Stimulated activated CD4-positive, alpha-beta T cell treated with anti-CD3 and anti-CD28 coated beads, Interleukin-15, amount 100 ng/mL, for 1 hour (primary cell): ENCODE measurements at places on chromosomes 11 and 22.

DNA sequence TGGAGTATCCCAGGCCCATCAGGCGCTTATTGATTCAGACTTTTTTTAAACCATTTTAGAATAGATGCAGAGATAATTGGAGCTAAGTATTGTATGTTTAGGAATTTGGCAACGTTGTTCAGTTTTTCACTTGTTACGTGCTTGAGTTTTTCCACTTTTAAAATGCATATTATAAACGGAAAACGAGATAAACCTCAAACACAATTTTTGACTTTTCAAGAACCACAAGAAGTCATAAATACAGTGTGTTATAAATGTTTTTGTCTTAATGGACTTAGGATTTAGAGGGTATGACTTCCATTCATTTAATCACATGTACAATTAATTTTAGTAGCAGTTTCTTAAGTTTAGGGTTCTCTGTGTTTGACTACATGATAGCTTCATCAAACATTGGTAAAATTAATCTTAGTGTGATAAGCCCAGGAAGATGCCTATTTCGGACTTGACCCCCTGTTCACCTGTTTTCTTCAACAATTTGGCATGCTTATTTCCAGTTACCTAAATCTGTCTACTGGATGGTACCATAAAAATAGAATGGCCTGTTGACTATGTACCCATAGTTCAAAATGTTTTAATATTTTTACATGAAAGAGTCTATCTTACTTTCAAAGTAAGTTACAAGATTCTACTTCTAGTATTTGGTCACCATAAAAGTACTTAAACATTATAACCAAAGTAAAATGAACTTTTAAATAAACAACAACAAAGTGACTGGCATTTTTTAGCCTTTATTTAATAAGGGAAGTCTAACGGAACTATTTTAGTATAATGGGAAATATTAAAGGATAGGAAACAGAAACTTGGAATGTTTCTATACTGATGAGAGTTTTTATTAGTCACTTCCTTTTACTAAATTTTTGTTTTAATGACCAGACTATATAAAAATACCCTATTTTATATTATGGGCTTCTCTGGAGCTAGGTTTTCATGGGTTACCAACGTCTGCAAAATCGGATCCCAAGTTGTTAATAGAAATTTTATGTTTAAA is 1.4 kb downstream of the ZC3H12C start:
- DNase-seq: no peak

GRCh38 chr11:33273656-33274055 is 16.5 kb downstream of the HIPK3 start:
- no peak for DNase-seq

DNA sequence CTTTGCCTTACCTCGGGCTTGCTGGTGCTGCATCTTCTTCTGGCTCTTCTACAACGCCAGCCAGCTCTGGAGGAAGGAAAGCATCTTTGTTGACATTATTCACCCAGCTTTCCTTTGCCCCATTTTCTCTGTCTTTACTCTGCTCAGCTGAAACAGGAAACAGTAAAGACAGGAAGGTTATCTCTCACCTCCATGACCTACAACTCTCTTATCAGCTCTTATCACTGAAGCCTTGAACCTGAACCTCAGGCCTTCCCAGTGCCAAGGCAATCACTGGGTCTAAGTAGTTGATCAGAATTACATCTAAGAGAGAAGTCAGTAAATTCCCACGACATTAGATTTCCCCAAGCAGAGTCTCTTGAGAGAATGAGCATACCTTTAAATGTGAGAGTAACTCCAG is 59.6 kb upstream of the CCDC89 start:
- DNase-seq: no peak

- no peak for DNase-seq
Observed at GRCh38 chr11:94424011-94424410, 22.8 kb upstream of the GPR83 start.

DNA sequence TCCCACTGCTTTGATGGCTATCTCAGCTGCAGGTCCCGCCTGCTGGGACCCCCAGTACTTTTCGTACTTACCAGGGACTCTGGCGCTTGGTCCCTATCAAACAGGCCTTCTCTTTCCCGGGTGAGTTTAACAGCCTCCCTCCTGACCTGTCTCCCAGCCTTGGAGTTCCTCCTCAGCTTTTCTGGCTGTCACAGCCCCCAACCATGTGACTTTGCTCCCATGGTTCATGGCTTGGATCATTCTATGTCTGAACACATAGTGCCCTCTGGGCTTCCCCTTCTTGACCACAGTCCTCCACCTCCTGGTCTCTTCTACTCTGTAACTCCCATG is 56.9 kb downstream of the PARVA start:
- no peak for DNase-seq

DNA sequence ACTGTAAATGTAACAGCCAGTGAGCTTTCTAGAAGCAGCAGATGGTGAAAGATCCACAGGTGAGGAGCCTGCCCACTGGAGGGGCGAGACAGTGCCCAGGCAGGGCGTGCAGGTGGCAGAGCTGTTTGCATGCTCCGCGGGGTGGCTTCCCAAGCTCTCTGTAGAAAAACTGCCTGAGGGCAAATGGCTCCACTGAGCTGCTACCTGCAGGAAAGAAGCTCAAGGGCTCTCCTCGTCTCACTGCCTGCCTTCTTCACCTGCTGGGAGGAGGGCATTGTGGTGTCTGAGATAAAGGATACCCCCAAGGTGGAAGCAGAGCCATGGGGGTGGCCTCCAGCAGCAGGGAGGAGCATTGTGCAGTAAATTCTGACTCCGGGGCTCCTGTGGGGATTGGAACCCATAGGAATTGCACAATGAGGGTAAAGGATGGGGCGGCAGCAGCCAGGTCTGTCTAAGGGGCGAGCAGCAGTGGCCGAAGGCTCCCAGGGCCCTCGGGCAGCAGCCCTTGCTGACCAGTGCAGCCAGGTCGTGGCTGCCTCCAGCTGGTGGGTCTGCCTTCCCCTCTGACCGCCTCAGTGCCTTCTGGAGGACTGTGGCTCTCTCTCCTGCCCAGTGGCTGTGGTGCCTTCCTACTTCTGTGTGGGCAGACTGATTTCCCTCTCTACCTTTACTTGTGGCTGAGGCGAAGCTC is 28.0 kb upstream of the CABP7 start:
- DNase-seq: no peak

- no peak for DNase-seq
Observed at GRCh38 chr11:44854086-44854485, 96.6 kb downstream of the TP53I11 start.

DNA sequence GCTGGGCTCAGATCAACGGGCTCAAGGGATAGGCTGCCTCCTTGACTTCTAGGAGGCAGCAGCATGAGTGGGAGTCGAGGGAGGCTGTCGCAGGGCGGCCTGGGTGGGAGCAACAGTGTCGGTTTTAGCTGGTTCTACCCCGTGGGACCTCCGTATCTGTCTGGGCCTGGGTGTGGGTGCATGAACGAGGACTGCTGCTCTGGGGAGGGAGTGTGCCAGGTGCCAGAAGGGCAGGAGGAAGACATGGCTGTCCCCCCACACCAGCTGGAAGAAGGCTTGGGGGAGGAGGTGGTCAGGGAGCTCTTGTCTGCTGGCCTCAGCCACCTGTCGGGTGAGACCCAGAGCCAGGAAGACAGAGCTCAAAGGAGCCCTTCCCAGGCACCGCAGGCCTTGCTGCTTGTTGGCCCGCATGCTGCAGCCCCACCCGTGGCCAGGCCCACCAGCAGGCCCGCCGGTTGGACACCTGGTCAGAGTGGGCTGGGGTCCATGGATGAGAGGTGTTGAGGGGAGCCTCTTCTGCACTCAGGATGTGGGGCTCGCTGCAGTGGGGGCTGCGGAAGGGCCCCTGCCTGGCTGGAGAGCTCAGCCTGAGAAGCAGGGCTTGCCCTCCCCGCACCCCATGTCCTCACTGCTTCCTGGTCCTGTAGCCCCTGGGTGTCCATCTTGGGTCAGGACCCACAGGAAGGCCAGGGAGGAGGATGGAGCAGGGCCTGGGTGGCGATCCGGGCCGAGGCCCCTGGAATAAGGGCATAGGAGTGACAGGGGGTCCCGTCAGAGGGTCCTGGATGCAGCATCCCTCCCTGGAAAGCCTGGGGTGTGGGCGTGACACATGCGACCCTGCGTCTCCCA is 3.4 kb downstream of the CEND1 start:
- DNase-seq: no peak

GRCh38 chr22:38065539-38065938 is 8.3 kb downstream of the PICK1 start:
- DNase-seq: no peak

DNA sequence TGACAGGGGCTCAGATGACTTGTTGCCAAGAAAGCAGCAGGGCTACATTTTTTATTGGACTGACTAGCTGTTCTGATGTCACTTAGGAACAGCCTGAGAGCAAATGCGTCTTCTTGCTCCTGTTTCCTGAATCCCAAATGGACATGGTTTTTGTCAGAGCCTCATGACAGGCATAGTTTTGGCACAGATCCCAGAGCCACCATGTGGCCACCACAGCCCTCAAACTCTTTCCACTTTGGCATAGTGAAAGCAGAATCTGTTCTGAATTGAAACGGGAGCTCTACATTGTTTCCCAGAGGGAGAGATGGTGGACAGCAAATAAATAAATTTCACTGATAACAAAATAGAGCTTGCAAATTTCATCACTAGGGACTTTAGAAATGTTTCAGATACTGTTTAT is 222.2 kb downstream of the C11orf87 start:
- no peak for DNase-seq

- DNase-seq: peak; percentile 34
Observed at GRCh38 chr11:47161134-47161854, 15.4 kb downstream of the ARFGAP2 start.

DNA sequence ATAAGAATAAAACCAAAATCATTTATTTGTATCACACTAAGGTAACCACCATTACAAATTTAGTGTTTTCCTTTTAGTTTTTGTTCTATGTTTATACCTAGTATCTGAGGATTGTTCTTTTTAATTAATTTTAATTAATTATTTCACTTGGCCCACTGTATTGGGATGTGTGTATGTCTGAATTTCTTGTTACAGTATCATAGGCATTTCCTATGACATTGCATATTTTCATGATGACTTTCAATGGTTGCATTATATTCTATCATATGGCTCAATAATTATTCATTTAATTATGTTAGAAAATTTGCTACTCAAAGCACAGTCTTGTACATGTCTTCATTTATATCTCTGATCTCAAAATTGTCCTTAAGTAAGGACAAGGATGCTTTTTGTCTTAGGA is 41.0 kb downstream of the C11orf71 start:
- DNase-seq: no peak

DNA sequence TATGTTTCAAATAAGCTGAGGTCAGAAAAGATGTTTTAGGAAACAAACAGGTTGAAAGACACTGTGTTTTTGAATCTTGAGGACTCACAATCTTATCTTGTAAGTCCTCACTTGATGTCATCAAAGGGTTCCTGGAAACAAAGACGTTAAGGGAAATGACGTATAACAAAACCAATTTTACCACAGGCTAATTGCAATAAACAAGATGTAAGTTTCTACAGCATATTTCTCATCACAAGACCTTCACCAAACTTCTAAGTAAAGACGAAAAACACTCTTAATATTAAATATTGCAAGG is 433.5 kb upstream of the FAT3 start:
- no peak for DNase-seq

- no peak for DNase-seq
Observed at GRCh38 chr22:41491374-41492100, 22.6 kb downstream of the ACO2 start.

- DNase-seq: no peak
Observed at GRCh38 chr22:18028817-18029527, 4.6 kb upstream of the MICAL3 start.

DNA sequence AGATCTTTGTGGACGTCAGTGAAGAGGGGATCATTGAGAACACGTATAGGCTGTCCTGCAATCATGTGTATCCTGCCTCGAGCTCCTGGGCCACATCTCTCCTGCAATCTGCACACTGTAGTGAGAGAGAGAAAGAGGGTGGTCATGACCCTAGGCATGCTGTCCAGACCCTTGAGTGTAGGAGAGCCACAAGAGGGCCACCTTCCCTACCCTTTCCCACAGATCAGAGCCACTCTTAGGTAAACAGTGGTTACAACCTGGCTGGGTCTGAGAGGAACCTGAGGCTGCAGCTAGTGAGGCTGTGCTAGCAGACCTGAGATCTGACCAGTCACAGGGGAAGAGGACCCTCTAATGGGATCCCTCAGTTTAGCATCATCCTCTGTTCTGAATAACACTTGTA is 3.9 kb upstream of the IL18BP start:
- no peak for DNase-seq

GRCh38 chr11:35893796-35894475 is 49.9 kb upstream of the LDLRAD3 start:
- DNase-seq: no peak

DNA sequence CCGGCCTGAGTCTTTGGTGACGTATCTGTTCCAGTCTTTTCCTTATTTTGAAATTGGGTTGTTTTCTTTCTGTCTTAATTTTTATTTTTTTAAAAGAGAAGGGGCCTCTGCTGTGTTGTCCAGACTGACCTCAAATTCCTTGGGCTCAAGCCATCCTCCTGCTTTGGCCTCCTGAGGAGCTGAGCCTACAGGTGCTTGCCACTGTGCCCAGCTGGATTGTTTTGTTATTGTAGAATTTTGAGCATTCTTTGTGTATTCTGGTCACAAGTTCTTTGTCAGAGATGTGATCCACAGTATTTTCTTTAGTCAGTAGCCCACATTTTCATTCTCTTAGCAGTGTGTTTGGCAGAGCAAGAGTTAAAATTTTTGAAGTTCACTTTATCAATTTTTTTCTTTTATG is 100.1 kb downstream of the ATXN10 start:
- no peak for DNase-seq

DNA sequence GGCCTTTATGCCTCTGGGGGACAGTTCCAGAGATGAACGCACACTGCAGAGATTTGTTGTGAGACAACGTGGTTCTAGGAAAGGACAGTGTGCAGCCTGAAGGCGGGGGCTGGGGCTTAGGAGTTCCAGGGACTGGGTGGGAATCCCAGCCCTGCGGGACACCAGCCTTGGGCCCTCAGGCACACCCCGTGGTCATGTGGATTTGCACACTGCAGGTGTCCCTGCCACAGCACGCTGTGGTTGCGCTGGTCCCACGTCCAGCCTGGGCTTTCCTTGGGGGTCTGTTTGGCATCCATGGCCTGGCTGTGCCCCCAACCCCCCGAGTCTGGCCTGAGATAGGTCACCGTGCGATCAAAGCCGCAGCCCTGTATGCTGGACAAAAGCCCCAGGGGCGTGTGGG is 7.3 kb downstream of the SHISAL1 start:
- DNase-seq: no peak

- DNase-seq: peak; percentile 44
Observed at GRCh38 chr11:61776561-61777075, 15.8 kb downstream of the TMEM258 start.
